Upper lobe of right lung (tissue), 1 donor: ENCODE measurements at places on chromosomes 6 and 20. TPM values are rescaled to one million over a fixed set of nuclear protein-coding genes. Genes with fewer than 3 reads are reported as not detected.

- no peak for DNase-seq
Observed at GRCh38 chr20:33568868-33569801, 79.2 kb downstream of the CBFA2T2 start.

- DNase-seq: no peak
Observed at GRCh38 chr20:50412069-50412468, 98.1 kb upstream of the PTPN1 start.

- peak; percentile 47 for DNase-seq
Observed at GRCh38 chr20:57651881-57652605, 31.8 kb upstream of the ZBP1 start.

- no peak for DNase-seq
Observed at GRCh38 chr6:163563318-163563717, 148.8 kb downstream of the QKI start.

- DNase-seq: no peak
Observed at GRCh38 chr6:164208371-164208770, 793.9 kb downstream of the QKI start.

DNA sequence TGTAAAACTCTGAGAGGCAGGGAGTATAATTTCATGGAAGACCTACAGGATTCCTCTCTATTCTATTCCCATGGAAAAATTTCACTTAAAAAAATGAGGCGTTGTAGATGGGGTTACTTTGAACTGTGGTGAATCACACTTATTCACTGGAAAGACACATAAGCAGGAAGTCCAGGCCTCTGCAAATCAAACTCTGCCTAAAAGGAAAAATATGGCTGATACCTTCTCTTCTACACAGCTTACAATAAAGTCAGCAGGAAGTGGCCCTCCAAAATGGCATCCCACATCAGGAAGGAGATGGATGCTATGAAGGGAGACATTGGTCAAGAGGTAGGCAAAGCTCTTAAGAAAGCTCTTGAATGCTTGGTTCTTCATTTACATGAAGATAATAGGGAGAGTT lies 115.9 kb downstream of the FYN start:
- DNase-seq: no peak

DNA sequence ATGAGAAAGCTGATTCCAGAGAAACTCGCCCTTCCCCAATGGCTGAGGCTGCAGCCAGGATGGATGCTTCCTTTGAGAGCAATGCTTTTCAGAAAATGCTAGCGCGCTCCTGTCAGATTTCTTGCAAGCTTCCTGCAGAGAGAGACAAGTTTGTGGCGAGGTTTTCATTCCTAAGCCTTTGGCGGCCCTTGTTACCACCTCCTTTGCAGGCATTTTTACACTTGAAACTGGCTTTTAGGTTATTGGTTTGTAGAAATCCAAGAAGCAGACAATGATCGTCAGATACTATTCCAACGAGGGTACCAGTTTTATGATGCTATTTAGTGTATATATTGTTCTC lies 1.1 kb downstream of the FNDC1 start:
- no peak for DNase-seq

DNA sequence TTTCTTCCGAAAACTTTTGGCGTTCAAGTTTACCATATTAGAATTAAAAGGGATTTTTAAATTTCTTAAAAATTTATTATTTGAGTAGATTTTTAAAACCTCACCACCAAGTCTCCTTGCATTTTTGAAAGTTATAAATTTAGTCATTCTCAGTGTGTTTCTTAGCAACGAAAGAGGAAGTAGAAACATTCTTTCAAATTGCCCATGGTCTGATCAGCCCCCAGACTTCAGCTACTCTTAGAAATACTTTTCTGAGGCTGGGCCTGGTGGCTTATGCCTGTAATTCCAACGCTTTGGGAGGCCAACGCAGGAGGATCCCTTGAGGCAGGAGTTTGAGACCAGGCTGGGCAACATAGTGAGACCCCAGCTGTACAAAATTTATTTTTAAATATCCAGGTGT lies 15.1 kb upstream of the RTF2 start:
- no peak for DNase-seq

Gene RNF144B
- total RNA-seq: 82.4 TPM

Gene UNC5CL
- 1.4 TPM for total RNA-seq

Gene CDH4
- 0.23 TPM for total RNA-seq

Gene KCNS1
- total RNA-seq: 1.6 TPM

Gene HLA-DRB5
- total RNA-seq: 197 TPM

Gene SYCP2
- 1.9 TPM for total RNA-seq

Gene PNLDC1
- 0.49 TPM for total RNA-seq

Gene ADGRF5
- total RNA-seq: 283 TPM
